ENCODE measurements at places on chromosomes 13 and 19.

DNA sequence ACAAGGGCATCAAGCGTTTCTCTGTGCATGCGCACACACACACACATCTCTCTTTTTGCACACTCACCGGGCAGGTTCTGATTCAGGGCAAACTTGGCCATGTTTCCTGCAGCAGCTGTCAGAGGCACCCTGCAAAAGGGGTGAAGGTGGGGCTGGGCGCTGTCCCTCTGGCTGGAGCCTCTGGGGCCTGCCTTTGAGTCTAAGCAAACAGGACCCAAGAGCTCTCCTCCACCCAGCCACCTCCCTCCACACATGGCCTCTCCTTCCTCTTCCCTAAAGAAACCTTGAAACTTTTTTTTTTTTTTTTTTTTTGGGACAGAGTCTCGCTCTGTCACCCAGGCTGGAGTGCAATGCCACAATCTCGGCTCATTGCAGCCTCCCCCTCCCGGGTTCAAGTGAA, 5.3 kb downstream of the KANK3 start:
- no peak for DNase-seq

DNA sequence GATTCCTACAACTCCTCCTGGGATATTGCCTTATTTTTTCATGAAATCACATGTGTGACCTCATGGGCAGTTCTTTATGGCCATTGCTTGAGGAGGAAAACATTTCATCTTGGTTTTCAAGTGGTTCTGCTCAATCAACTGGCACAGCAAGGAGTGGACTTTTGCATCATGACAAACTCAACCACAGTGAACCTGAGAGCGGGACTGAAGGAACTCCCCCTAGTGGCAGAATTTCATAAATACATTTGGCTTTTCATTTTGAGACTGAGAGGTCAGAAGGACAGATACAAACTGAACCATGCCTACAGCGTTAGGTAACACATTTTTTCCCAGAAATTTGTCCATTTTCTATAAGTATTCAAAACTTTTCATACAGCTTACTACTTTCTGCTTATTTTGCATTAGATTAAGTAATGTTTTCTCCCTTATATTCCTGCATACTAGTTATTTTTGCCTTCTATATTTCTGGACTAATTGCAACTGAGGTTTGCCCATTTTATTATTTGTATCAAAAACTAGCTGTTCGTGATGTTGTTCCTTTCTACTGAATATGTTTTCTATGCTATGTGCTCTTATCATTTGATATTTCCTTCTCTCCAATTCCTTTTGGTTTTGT, 13.4 kb upstream of the SIGLEC12 start:
- DNase-seq, result no peak

DNA sequence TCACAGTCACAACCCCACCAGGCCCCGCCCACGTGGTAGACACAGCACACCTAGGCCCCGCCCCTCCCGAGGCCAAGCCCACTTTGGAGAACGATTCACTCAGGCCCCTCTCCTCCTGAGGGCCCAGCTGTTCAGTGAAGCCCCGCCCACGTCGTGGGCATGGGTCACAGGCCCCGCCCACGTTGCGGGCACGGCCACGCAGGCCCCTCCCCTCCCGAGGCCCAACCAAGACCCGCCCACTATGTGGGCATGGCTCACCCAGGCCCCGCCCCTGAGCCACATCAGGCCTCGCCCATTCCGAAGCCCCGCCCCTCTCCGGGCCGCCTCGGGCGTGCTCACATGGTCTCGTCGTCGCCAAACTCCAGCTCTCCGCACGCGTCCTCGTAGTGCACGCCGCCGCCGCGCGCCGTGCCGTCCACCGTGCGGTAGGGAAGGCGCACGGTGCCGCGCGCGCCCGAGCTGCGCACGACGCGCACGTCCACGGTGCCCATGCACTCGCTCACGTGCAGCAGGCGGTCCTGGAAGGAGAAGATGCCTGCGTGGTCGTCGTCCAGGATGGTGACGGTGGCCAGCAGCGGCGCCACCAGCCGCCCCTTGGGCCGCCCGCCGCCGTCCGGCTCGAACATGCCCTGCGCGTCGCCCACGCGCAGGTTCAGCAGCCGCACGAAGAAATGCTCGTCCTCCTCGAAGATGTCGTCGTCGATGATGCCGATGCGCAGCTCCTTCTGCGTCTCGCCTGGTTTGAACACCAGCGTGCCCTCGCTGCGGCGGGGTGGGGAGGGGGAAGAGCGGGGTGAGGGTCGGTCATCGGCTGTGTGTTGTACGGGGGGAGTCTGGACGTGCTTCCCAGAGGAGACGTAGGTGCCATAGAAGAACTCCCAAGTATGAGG, 24.0 kb downstream of the SLC8A2 start:
- DNase-seq, result no peak

DNA sequence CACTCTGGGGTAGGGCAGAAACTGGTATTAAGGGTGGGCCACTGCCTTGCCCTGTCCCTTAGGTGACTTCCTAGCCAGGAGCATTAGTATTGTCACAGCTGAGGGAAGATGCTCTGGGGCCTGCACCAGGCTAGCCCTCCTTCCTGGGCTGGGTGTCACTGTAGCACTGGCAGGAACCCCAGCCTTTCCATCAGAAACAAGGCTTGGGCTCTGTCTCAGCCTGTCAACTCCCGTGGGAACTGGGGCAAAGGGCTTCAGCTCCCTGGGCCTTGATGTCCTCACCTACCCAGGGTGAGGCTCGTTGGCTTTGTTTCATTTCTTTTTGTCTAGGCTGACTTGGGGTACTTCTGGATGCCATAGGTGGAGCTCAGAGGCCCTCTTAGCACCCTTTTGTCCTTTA, 18.0 kb downstream of the PAF1 start:
- no peak for DNase-seq

- DNase-seq, result no peak
Observed at GRCh38 chr19:28876609-28877123, 336.3 kb downstream of the UQCRFS1 start.

Data from sigmoid colon (tissue), 7 donors.